GM13976 (cell line): ENCODE measurements at places on chromosomes 13 and 19.

DNA sequence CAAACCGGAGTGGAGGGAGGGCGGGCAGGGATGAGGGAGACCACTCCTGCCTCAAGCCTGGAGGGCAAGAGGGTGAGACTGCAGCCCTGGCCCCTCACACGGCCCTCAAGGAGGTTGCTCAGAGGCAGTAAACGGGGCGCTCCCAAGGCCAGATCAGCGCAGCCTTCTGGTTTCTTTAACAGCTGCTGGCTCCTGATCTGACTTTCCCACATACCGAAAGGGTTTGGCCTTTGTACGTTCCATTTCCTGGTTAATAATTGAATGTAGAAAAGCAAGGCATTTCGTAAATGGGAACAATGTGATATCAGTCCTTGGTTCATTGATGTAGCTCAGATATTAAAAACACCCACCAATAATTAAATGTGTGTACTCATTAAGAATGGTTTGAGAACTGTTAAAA, 71.5 kb downstream of the GGACT start:
- no peak for DNase-seq

DNA sequence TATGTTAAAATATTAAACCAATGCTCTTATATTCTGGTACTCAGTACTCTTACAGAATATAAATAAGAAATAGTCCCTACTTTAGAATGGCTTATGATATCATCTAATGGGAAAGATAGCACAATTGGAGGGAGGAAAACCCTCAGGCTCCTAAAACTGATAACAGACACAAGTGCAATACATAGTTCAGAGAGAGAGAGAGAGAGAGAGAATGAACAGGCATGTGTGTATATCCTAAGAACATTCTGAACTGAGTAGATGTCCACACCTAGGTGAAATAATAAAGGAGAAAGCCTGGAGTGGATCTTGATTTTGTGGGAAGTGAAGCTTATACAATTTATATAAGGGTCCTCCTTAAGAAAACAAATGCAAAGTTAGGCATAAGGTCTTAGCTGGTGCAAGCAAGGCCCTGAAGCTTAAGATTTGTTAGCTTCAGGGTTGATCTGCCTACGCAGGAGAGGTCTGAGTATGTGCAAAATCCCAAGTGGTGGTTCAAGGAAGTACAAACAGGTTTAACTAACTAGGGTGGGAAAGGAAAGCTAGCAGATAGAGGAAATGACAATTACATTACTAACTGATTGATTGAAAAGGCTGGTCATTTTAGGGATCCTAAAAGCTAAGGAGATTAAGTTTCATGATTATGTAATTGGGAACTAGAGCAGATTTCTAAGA, 53.3 kb downstream of the SOX21 start:
- DNase-seq = no peak

- DNase-seq = no peak
Measured at GRCh38 chr19:46241626-46242025, 12.1 kb downstream of the IGFL1 start.

DNA sequence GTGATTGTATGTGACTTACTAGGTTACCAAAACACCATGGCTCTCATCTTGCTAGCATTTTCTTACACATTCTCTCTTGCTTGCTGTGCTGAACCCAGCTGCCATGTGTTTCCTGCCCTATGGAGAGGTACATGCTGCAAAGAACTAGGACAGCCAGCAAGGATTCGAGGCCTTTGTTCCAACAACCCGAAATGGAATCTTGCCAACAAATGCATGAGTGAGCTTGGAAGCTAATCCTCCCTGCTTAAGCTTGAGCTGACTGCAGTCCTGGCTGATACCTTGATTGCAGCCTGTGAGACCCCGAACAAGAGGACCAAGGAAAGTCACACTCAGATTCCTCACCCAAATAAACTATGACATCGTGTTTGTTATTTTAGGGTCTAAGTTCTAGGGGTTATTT, 651.2 kb downstream of the SLITRK6 start:
- no peak for DNase-seq

DNA sequence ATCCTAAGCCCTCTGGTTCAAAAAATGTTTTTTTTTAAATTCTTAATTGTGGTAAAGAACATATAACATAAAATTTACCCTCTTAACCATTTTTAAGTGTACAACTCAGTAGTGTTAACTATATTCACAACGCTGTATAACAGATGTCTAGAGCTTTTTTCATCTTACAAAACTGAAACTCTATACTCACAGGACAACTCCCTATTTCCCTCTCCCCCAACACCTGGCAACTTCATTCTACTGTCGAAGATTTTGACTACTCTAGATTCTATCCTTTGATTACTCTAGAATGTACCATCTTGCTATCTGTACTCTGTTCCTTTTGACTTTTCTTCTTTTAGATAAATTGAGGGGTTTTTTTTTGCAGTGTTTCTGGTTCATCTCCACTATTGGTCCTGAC, 200.4 kb downstream of the KLF12 start:
- DNase-seq = no peak

DNA sequence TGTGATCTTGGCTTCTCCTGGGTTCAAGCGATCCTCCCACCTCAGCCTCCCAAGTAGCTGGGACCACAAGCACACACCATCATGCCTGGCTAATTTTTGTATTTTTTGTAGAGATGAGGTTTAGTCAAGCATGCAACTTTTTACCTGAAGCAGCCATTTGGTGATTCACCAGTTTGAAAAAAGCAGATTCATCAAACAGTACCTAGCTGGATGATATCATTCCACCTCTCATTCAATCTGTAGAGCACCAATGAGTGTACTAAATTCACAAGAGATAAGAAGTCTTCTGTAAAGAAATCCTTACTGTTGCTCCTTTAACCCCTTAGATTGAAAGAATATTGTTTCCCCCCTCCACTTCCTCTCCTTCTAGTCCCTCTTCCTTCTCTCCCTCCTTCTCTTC, 261.1 kb upstream of the RFC3 start:
- no peak for DNase-seq

DNA sequence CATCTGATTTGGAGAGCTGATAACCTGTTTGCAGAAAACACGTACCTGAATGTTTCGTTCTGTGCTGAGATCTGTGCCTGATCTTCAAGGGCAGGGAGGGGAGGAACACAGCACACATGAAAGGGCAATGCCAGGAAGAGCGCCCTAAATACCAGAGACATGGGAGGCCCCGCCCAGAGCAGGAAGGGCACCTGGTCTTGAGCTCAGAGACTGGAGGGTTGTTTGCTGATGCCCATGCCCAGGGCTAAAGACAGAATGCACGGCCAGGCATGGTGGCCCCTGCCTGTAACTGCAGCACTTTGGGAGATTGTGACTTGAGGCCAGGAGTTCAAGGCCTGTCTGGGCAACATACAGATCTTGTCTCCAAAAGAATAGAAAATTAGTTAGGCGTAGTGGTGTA, 183.2 kb downstream of the TUBA3C start:
- DNase-seq = no peak

- DNase-seq = no peak
Measured at GRCh38 chr19:2726160-2726855, 5.1 kb upstream of the DIRAS1 start.

- DNase-seq = no peak
Measured at GRCh38 chr13:76800943-76801342, 85.3 kb downstream of the KCTD12 start.

GRCh38 chr19:20926796-20927195, 3.7 kb downstream of the ZNF85 start:
- no peak for DNase-seq

GRCh38 chr13:25928941-25929505, 122.8 kb downstream of the SHISA2 start:
- no peak for DNase-seq

GRCh38 chr13:95122063-95122462, 179.2 kb downstream of the ABCC4 start:
- DNase-seq = no peak

DNA sequence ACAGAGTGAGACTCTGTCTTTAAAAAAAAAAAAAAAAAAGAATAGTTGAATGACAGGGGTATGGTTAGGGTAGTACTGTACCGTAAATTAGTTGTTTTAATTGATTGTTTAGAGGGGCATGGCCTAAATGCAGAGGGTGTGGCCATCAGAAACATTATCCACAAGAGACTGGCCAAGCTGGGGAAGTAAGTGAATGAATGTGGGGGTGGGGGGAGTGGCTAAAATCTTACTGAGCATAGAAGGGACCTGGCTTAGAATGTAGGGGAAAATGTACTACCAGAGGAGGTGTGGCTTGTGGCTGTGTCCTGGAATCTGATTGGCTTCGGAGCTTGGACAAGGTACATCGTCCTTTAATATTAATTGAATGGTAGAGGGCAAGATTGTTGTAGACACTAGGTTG, 3.8 kb downstream of the BCL2L12 start:
- DNase-seq = no peak

DNA sequence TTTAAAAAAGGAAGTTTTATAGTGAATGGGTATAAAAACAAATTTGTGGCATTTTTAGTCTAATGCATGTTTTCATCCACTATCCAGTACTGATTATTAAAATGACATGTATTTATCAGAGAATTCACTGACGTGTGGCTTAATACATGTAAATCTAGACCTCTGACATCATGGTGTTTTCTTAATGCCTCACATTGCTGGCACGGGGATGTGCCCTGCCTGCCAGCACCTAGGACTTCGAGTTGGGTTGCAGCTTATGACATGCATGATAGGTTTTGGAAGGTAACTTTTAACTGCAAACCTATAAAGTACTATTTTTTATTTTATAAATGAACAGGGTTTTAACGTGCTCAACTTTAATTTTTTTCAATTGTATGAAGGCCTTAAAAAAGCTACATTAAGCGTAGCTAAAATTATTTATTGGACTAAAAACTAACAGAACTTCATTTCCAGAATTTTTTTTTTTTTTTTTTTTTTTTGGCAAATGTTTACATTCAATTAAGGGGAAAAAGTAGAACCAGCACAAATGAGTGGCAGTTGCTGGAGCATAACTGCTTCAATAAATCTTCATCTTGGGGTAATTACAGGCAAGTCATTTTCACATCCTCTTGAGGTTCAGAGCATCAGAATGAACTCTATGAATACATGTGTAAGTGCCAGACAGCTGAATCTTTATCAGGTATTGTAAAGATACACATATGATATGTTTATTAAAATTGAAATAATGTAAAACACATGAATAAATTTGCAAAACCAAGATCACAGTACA, 16.3 kb downstream of the METTL21C start:
- no peak for DNase-seq

GRCh38 chr19:18763674-18764590, 27.2 kb downstream of the COMP start:
- DNase-seq = no peak

DNA sequence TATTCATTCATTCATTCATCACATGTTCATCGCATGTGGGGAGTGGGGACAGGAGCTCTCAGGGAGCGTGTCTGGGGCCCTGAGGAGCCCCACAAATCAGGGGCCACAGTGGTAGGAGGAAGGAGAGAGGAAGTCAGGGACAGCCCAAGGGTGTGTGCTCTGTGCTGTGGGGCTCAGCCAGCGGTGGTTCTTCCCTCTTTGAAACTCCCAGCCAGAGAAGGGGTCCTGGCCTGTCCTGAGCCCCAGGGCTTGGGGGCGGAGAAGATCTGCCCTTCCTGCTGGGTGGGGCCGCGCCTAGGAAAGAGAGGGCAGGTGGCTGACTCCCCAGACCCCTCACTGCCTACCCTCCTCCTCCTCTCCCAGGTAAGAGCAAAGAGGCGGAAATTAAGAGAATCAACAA, 14.6 kb downstream of the AP2A1 start:
- no peak for DNase-seq

DNA sequence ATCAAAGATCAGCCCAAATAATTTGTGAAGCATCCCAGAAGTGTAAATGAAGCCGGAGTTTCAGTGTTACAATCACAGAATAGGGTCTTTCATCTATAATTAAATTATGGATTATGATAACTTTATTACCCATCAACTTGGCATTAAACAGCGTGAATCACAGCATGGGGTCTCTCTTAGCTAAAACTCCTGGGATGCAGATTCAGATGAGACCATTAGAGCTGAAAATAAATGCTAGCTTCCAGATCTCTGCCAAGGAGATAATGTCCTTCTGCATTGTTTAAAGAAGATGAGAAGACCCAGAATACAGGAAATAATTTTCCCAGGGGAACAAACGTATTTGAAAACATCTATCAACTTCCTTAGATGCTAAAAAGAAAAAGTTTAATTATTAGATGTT, 546.0 kb upstream of the PCDH9 start:
- no peak for DNase-seq

DNA sequence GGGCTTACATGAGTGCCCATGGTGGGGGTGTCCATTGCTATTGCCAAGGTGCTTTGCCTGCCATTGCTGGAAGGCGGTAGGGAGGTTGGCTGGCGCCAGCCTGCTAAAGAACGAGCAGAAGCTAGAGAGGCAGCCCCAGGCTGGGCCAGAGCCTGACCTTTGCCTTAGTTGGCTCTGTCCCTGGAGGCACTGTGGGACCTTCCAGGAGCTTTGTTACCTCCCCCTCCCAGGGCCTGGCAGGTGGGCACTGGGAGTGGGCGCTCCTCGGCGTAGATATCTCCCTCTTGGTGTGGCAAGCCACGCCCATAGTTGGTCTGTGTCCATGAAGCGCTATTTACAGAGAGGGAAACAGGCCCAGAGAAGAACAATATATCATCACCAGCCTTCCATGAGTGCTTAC, 2.3 kb upstream of the SLC25A42 start:
- no peak for DNase-seq

DNA sequence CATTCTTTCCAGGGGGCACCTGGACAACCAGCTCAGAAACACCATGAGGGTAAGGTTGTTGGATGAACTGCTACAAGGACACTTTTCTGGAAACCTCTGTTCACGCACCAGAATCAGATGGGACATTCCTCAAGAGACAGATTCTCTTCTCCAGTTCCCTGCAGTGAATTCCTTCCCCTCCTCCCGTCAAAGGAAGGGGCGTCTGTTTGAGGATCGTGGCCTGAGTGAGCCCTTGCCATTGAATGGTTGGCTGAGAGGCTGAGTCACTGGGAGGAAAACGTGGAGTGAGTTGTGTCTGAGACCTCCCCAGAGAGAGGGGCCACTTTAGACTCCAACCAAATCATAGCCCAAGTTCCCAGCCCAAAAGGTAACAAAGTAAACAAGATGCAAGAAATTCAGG, 79.4 kb upstream of the ZNF507 start:
- DNase-seq = no peak

- DNase-seq = no peak
Measured at GRCh38 chr13:28163587-28163986, 25.2 kb downstream of the PAN3 start.

DNA sequence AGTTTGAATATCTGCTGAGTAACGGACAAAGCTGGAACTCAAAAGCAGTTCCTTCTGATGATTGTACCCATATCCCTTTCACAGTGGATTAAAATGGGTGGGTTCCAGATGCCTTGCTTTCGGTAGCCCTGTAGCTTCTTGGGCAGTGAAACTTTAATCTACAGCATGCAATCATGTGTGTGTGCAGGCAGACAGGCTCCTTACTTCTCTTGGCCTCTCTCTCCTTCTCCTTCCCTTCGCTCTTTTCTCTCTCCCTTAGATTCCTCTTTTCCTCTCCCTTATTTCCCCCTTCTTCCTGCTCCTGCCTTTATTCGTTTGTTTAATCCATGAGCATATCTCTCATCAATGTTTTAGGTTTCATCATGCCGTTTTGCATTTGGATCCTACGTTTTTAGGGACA, 8.1 kb downstream of the DGKH start:
- DNase-seq = no peak

- DNase-seq = no peak
Measured at GRCh38 chr19:55638864-55639359, 1.9 kb upstream of the ZNF580 start.
